ENCODE measurements at places on chromosomes 1 and 21.

DNA sequence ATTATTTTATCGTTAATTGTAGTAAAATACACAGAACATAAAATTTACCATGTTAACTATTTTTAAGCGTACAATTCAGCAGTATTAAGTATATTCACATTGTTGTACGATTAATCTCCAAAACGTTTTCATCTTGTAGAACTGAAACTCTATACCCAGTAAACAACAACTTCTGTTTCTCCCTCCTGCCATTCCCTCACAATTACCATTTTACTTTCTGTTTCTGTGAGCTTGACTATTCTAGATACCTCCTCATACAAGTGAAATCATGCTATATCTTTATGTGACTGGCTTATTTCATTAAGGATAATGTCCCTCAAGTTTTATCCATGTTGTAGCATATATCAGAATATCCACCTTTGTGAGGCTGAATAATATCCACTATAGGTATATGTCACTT, 156.8 kb downstream of the ST6GALNAC3 start:
- no peak for DNase-seq

DNA sequence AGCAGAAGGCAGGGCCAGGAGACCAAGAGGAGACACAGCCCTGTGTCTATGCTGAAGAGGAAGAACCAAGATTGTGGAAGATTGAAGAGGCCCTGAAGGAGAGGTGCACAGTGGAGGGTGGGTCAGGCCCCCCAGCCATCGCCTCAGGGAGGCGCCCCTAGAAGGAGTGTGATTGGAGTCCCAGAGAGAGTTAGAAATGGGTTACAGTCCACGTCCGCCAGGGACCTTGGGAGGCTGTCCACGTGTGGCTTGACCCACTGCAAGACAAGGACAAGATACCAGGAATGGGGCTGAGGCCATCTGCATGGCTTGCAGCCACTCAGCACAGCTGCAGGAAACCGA, 375.1 kb downstream of the NPHP4 start:
- no peak for DNase-seq

DNA sequence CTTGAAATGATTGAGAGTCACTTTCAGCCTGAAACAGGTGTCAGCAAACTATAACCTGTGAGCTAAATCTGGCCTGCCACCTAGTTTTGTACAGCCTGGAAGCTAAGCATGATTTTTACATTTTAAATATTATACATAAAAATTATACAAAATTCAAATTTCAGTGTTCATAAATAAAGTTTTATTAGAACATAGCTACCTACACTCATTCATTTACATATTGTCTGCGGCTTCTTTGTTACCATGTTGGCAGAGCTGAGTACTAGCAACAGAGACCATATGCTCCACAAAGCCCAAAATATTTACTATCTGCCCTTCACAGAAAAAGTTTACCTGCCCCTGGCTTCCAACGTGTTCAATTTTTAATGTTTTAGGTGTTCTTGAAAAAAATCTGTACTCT, 8.0 kb upstream of the C1orf162 start:
- no peak for DNase-seq

- DNase-seq, result no peak
Measured at GRCh38 chr1:72283022-72283306, 625 bp upstream of the NEGR1 start.

DNA sequence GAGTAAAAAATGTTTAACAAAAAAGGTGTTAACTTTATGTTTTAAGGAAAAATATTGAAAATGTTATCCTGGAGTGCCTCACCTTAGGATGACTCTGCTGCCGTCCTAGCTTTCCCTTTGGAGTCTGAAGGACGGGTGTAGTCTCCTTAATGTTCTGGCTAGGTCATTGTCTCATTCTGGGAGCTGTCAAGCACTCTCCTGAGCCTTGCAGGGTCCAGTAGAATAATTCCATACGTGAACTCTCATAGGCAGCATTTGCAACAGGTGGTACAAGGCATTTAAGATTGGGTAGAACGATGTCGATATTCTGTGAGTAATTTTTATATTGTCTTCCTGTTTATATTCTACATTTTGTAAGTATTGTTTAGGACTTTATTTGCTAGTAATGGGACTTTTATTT, 283.6 kb upstream of the C1orf105 start:
- DNase-seq, result no peak

DNA sequence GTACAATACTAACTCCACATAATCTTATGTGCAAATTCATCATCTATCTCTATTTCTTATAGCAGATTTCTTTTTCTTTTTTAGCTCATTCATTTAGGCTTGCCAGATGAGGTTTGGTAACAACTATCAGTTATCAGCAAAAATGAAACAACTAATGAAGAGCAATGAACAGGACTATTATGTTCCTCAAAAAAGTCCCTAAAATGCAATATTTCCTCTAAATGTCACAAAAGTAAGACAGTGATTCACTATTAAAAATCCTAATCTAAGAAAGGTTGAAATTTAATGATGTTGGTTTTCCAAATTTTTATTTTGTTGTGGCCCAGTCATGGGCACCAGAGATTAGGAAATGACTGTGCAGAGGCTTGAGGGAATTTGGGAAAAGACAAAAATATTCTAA, 135.3 kb downstream of the PPIAL4G start:
- DNase-seq, result no peak

- peak; percentile 49 for DNase-seq
Measured at GRCh38 chr1:6260961-6261614, at the start of gene GPR153. Gene GPR153 (minus strand): TSS chr1:6261098. CDS start chr1:6254905, 6,193 bp downstream.

- no peak for DNase-seq
Measured at GRCh38 chr1:2204415-2205190, 10.0 kb upstream of the FAAP20 start.

DNA sequence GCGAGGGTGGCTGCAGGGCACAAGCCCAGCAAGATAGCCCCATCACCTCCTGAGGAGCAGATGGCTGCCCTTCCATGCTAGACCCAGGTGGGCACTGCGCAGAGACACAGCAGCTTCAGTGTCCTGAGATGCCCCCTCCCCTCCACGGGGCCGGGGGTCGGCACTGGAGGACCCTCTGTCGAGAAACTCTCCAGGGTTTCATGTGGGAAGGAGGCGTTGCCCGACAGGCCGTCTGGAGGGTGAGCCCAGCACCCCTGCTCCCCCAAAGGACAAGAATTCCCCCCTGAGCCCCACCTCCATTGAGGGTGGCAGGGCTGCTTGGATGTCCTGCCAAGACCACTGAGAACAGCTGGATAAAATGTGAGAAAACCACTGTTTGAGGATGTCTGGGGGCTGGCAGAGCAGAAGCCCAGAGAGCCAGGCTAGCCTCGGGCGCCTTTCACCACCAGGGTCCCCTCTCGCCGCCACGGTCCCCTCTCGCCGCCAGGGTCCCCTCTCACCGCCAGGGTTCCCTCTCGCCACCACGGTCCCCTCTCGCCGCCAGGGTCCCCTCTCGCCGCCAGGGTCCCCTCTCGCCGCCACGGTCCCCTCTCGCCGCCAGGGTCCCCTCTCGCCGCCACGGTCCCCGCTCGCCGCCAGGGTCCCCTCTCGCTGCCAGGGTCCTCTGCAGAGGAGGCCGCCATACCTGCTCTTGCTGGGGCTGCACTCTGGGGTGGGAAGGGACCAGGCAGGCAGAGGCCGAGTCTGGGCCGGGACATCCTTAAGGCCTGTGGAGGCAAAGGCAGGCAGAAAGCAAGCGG, 44.2 kb downstream of the SLC19A1 start:
- DNase-seq, result no peak

DNA sequence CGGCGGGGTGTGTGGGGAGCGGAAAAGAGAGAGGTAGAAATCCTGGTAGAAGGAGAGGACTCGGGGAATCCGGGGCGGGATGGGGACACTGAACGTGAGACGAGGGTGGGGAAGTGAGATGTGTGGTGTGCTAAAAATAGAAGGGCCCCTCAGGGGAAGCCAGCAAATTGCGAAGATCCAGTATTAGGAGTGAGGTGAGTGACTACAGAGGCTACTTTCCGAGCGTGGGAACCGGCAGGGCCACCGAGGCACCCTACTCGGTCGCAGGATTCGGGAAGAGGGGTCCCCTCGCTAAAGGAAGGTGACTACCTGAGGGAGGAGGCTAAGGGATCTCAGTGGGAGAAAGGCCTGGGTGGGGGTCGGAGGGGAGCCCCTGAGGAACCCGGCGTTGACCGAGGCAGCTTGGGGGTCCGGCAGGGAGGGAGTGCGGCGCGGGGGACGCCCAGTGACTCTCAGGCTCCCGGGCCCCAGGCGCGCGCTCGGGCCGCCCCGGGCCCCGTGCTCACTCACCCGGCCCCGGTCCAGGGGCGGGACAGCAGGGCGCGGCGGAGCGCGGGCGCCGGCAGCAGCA, 318 bp downstream of the ALDH4A1 start:
- no peak for DNase-seq

- no peak for DNase-seq
Measured at GRCh38 chr1:164771619-164772361, 212.8 kb downstream of the PBX1 start.

All from activated T-cell treated with anti-CD3 and anti-CD28 coated beads, Interleukin-2, amount 50 U/mL, for 48 hours (primary cell).